Jurkat, Clone E6-1 (cell line): ENCODE measurements at places on chromosomes 13 and 19.

DNA sequence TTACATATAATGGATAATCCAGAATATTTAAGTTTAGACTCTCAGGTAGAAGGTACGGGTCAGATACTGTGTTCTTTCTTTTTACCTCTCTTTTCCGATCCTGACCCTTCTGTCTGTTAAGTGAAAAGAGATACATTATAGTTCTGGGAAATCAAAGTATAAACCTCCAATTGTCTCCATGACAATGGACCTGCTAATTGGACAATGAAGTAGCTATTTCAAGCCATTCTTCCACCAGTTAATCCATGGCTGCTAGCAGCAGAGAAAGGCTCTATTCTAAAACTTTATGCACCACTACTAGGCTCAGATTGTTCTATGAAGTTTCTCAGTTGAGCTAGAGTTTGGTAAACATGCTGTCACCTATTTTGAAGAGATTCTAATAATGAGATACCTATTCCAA is 8.3 kb upstream of the NBEA start:
- DNase-seq, result no peak

GRCh38 chr13:81148822-81149221 is 807.9 kb upstream of the SPRY2 start:
- DNase-seq, result no peak

- DNase-seq, result no peak
These were observed 23.3 kb downstream of the SERP2 start for GRCh38 chr13:44396701-44397580.

- no peak for DNase-seq
These were observed 61.1 kb downstream of the GSX1 start for GRCh38 chr13:27853335-27853734.

- DNase-seq, result no peak
These were observed 3.8 kb upstream of the CDC37 start for GRCh38 chr19:10407096-10407495.

- DNase-seq, result no peak
These were observed 125.0 kb downstream of the VWA8 start for GRCh38 chr13:41835871-41836270.

GRCh38 chr19:35389192-35389861 is 18.5 kb downstream of the GPR42 start:
- DNase-seq, result no peak

DNA sequence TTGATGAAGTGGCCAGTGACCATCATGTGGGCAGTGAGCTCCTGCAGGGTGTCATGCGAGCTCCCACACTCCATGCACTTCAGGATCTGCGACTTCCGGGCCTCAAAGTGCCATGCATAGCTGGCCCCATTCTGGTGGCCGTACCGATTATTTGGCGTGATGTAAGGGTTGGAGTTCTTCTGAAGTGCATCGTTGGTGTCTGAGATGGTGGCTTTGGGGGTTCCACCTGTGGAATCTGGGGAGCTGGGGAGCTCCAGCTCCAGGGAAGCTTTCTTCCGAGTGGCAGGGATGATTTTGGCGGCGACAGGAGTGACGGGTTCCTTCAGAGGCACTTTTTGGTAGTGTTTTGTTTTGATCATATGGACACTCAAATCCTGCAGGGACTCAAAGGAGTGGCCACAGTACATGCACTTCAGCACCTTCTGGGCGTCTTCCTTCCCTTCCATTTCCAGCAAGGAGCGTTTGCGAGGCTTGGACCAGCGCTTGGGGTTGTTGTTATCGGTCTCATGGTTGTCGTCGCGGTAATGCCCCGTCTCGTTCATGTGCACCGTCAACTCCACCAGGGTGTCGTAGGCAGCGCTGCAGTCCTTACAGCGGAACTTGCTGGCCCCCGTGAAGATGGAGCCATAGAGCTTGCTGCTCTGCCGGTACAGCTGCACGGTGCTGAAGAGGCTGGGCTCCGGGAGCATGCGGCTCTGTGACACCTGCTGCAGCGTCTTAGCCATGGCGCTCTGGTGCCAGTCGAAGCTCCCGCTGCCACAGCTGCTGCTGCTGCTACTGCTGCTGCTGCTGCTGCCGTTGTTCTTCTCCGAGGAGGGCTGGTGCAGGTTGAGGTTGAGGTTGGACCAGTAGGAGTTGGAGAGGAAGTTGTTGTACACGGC is 70.4 kb downstream of the TSHZ3 start:
- DNase-seq, result no peak

- no peak for DNase-seq
These were observed 70.9 kb downstream of the TM9SF2 start for GRCh38 chr13:99572131-99572530.

- DNase-seq, result no peak
These were observed 189.0 kb downstream of the LACC1 start for GRCh38 chr13:44068737-44069136.

DNA sequence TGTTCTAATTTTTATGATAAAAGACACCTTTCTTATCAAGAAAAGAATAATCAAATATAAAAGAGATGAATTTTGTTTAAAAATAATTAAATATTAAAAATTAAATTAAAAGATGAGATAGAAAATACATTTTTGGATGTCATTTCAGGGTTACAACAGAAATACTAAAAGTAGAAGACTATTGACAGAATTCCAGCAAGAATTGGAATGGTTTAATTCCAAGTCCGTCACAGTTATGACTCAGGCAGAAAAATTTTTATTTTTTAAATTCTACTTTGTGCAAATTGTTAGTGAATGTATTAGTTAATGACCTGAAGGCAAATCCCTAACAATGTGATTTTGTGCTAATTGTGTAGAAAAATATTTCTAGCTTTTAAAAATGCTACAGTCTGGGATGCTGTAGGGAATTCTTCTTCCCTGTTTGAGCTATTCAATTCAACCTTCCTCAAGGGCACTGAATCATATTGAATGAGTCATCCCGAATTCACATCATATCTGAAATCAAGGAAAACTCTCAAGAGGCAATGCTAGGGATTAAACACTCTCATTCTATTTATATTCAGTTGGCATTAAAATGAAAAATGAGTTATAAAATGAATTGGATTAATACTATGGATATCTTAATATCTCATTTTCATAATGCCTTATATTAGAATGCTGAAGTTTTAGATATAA is 633.5 kb upstream of the ATXN8OS start:
- DNase-seq, result no peak

DNA sequence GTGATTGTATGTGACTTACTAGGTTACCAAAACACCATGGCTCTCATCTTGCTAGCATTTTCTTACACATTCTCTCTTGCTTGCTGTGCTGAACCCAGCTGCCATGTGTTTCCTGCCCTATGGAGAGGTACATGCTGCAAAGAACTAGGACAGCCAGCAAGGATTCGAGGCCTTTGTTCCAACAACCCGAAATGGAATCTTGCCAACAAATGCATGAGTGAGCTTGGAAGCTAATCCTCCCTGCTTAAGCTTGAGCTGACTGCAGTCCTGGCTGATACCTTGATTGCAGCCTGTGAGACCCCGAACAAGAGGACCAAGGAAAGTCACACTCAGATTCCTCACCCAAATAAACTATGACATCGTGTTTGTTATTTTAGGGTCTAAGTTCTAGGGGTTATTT is 651.2 kb downstream of the SLITRK6 start:
- DNase-seq, result no peak

DNA sequence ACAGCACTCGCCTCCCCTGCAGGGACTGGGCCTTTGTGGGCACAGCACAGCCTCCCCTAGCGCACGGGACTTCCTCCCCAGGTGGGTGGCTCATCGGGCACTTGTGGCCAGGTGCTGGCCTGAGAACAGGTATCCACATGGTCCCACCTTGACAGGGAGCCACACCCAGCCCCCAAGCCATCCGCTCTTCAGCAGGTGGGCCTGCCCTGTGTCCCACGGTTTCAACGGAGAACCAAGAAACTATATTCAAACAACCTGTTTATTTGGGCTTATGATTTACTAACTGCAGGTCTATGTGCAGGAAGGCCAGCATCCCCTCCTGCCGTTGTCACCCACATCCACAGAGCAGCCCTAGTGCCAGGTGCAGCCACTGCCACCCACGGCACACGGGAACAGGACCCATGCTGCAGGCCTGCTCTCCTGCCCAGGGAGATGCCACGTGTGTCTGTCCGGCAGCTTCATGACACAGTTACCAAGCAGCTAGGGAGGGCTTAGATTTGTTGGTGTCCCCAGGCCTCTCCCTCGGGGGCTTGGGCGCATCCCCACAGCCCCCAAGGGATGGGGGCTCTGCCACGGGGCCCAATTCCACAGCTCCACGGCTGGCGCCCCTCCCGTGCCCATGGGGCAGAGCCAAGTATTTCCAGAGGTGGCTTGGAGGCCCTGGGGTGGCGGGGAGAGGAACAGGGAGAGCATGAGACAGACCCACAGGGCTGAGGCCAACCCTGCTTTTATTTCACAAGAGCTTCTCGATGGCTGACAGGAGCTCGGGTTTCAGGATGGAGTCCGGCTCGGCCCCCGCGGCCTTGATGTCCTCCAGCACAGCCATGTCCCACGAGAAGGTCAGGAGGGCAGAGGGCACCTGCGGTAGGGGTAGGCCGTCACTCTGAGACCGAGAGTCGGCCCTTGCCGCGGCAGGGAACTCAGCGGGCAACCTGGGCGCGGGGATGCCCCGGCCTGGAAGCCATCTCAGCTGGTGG is 12.5 kb downstream of the UBXN6 start:
- no peak for DNase-seq

- peak; percentile 19 for DNase-seq
These were observed 30.6 kb upstream of the IGSF23 start for GRCh38 chr19:44582581-44583265.

- DNase-seq, result no peak
These were observed 8.4 kb downstream of the PLD3 start for GRCh38 chr19:40356681-40357595.

- DNase-seq, result no peak
These were observed 2.6 kb downstream of the MRPL54 start for GRCh38 chr19:3765121-3765520.

DNA sequence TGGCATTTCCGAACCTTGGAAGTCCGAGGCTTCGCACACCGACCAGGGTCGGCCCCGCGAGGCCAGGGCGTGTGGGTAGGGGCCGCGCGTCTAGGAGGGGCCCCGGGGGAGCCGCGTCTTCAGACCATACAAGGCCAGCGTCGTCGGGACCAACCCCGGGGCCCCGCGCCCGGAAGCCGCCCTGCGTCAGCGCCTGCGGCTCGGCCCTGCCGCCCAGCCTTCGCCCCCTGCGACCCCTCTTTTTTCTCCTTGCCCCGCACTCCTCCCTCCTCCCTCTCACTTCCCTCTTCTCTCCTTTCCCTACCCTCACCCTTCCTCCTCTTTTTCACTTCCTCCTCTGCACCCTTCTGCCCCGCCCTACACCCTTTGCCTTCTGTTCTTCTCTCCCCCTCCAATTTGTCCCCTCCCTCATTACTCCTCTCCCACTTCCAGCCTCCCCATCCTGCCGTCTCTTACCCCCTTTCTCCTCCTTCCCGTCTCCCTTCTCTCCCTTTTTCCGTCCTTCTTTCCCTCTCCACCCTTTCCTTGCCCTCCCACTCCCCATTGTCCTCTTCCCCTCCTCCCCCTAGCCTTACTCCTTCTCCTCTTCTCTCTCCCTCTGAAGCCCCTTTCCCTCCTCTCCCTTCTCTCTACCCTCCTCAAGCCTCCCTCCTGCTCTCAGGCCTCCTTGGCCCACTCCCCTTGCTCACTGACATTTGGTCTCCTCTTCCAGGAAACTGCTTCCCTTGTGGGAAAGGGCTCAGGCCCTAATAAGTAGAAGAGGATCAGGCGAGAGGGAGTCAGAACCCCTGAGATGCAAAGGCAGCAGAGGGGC is 2.2 kb upstream of the PLEKHG2 start:
- DNase-seq, result no peak

GRCh38 chr19:49347835-49348234 is 12.6 kb downstream of the CD37 start:
- peak; percentile 60 for DNase-seq

DNA sequence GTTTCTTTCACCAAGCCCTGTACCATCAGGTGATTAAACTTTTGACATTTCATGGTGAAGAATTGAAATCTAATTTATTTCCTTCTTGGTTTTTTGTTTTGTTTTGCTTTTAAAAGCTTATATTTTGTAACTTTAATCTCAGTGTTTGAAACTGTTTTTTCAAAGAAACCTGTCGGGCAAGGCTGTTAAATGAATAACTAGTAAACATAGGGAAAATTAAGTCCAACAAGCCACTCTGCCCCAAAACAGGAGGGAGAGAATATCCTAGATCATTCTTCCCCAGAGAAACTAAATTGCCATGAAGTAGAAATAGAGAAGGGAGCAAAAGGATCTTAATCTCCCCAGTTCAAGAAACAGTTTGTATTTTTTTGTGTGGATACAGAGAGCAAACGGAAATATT is 98.2 kb downstream of the FREM2 start:
- no peak for DNase-seq

- peak; percentile 57 for DNase-seq
These were observed at the start of gene CCDC106 for GRCh38 chr19:55647732-55648584. Gene CCDC106 (plus strand): TSS chr19:55648212. CDS start chr19:55649047, 835 bp downstream.

DNA sequence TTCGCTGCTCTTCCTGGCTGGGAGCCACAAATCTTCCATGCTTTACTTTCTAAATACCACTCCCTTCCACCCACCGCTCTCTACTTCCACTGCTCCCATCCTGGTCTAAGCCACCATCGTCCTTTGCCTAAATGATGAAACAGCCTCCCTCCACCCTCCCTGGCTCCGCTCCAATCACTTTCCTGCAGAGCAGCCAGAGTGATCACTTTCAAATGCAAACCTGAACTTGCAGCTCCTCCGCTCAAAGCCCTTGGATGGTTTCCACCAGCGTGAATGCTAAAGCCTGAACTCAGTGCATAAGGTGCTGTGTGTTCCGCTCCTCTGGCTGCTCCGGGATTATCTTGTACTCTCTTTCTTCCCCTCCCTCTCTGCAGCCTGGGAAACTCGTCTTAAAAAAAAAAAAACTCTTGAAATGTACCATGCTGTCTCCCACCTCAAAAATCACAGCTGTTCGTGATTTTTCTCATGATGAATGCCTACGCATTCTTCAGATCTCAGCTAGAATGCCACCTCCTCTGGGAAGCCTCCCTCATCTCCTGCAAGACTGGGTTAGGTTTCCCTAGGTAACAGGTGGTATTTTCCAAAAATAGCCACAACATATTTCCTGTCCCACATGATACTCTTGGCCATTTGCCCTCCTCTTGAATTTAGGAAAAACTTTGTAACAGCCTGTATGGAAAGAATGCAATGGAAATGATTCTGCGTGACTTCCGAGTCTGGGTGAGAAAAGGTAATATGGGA is 3.7 kb upstream of the SIN3B start:
- DNase-seq, result no peak

- DNase-seq, result no peak
These were observed 65.1 kb downstream of the TM9SF2 start for GRCh38 chr13:99566125-99567083.

- DNase-seq, result no peak
These were observed 41.2 kb upstream of the TRPC4 start for GRCh38 chr13:37910790-37911189.

GRCh38 chr13:62997038-62997599 is 1581.5 kb upstream of the PCDH20 start:
- DNase-seq, result peak; percentile 97
